ENCODE measurements at places on chromosomes 2 and 18.

GRCh38 chr18:13415736-13416135 is 197.2 kb downstream of the LDLRAD4 start:
- DNase-seq: no peak

- no peak for DNase-seq
Observed at GRCh38 chr18:79438898-79439627, 43.3 kb downstream of the NFATC1 start.

DNA sequence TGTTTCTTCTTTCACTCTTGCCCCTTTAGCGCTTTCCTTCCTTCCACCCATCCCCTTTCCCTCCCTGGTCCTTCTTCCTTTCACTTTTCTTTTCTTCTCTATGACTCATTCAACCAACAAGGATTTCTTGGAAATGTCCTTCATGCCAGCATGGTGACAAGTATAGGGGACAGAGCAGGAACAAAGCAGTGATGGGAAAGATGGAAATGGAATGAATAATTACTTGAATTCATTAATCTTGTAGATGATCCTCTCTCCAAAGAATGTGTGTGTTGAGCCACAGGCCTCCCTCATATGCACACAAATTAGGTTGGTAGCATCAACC is 1.5 kb downstream of the VAMP5 start:
- no peak for DNase-seq

DNA sequence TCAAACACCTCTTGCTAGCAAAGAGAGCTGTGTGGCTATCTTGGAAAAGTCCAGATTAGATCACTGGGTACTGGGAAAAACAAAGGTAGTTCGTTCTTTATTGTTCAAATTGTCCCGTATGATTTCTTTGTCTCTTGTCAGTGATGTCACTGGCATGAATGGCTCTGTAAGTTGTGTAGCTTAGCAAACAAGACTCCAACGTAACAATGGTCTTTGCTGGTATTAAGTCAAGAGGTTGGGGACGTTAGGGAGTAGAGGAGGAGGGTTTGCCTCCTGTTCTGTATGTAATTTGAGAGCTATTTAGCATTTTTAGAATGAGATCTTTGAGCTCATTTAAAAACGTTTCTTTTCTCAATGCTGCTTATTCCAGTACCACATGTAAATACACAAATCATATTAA is 216.5 kb upstream of the SP5 start:
- DNase-seq: no peak

DNA sequence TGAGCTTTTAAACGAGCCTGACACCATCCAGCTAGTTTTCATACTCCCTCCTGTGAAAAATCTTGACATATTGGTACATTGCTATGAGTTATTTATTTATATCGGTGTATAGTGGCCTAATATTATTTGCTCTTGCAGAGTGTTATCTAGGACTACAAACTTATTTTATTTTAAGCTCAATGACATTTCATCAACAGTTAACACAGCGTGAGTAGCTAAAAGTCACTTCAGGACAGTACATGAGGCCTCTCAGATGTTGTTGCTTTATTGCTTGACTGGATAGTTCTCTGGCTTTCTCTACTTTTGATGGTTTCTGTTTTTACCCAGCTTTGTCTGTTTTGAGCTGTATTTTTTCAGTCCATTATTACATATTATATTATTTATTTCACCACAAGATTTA is 172.9 kb upstream of the KLF7 start:
- DNase-seq: no peak

DNA sequence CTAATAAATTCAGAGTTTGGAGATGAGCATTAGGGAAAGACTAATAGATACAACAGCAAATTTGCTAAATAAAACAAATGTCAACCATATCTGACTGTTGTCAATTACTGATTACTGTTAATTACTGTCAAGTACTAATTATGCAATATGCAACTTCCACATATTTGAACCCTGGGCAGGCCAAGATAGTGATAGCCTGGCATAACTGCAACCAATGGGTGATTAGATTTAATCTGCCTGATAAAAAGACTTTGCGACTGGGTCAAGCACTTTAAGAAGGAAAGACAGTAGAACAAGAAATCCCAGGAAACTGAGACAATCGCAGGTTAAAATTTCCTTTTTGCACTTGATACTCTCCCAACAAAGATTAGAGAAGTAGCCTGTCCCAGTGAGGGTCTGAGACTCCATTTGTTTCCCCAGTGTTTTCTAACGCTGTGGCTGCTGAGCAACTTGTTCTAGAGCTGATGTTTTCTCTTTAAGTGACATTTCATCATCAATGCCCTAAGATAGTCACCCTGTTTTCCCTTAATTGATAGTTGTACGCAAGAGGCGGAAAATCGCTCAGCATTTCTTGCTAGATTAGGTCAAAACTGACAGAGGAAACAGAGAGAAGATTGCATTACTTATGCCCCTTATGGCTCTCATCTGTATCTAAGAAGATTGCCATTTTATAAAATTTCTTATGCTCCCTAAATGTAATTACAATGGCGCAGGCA is 17.8 kb downstream of the ARHGAP15 start:
- DNase-seq: no peak

DNA sequence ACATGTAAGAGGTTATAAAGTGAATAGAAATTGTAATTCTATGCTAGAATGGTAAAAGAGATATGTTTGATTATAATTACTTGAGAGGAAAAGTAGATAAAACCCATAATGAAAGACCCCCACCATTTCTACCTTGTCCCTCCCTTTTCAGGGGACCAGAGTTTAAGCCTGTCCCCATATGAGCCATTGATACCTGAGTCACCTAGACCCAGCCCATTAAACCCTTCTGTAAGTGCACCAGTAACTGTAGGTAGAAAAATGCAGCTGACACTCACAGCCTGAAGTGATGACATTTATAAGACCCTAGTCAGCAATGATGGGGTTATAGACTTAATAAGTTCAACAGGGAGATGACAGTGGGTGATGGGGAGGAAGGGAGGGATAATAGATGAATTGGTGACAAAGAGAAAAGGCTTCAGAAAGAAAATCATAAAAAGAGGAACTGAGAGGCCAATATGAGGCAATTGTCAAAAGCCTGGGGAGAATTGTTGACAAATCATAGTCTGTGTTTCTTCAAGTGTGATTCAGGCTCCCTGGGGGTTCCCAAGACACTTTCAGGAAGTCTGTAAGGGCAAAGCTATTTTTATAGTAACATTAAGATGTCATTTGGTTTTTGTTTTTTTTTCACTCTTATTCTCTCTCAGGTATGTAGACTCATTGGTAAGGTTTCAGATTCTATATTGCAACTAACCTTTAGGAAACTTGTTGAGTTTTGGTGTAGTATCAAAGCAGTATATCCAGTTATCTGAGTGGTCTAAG is 544.2 kb downstream of the SATB2 start:
- DNase-seq: no peak

- DNase-seq: no peak
Observed at GRCh38 chr2:29848566-29849310, 72.6 kb downstream of the ALK start.

- DNase-seq: no peak
Observed at GRCh38 chr2:84874381-84875212, 6.3 kb downstream of the TRABD2A start.

DNA sequence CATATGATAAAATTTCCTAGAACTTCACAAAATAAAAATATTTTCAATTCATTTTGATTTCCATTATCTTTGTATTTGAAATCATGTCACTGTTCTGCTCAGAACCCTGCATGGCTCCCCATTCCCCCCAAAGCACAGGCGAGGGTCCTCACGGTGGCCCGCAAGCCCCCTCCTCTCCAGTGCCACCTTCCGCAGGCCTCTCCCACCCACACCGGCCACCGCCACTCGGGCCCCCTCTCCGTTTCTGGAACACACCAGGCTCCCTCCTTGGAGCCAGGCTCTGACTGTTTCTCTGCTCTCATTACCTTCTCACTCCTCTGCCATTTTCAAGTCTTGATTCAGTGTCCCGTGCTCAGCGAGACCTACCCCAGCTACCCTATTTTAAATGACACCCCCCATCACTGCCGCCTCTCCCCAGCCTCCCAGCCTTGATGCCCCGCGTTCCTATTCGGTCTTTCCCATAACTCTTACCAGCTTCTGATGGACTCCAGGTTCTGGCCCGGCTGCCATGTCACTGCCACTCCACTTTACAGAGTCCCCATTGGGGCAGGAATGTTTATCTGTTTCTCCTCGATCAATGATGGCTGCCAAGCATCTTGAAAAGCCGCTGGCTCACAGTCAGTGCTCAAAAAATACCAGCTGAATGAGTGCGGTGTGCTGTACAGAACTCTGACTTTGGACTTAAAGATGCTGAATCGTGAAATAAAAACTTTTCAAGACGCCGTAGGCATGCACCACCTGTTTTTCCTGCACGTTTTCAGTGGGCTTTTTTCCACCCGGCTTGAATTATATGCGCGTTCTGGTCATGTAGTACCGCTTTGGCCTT is 201.0 kb downstream of the GBX2 start:
- DNase-seq: peak; percentile 50

GRCh38 chr2:134079373-134079772 is 174.5 kb upstream of the MGAT5 start:
- DNase-seq: no peak

GRCh38 chr2:75311993-75312392 is 112.7 kb upstream of the TACR1 start:
- DNase-seq: peak; percentile 82

DNA sequence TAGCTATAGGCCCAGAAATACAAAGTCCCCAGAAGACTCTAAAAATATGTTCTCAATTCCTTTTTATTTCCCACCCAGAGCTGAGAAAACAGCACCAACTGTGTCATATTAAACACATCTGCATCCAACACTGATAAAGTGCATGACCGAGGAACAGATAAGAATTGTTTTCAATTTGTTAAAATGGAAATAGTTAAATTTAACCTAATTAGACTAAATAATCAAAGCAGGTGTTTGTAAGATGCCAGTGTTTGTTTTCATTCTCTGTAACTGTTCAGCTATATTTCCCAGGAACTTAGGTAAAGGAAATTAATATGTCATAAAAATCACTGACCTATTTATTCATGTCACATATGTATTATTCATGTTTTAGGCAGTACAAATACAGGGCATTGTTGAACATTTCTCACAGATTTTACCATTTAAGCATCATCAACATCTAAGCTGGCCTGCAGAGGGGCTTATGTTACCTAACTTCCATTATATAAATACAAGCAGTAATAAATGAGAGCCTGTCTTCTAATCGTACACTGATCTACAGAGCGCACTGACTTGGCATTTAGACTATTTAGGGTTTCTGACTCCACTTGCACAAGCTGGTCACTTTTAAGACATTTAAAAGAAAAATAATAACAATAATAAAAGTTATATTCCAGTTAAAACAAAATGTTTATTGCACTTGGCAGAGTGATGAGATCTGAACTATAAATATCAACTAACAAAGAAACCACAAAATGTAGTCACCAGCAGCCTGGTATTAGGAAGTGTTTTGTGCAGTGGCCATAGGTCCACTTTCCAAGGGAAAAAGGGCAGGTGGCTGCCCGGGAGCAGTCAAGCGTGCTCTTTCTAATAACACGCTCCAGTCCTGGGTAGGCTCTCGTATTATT is 86.6 kb upstream of the ZFP36L2 start:
- DNase-seq: no peak

- DNase-seq: no peak
Observed at GRCh38 chr2:238726670-238727584, 121.0 kb upstream of the TWIST2 start.

GRCh38 chr2:38037757-38038621 is 38.0 kb downstream of the CYP1B1 start:
- DNase-seq: no peak

DNA sequence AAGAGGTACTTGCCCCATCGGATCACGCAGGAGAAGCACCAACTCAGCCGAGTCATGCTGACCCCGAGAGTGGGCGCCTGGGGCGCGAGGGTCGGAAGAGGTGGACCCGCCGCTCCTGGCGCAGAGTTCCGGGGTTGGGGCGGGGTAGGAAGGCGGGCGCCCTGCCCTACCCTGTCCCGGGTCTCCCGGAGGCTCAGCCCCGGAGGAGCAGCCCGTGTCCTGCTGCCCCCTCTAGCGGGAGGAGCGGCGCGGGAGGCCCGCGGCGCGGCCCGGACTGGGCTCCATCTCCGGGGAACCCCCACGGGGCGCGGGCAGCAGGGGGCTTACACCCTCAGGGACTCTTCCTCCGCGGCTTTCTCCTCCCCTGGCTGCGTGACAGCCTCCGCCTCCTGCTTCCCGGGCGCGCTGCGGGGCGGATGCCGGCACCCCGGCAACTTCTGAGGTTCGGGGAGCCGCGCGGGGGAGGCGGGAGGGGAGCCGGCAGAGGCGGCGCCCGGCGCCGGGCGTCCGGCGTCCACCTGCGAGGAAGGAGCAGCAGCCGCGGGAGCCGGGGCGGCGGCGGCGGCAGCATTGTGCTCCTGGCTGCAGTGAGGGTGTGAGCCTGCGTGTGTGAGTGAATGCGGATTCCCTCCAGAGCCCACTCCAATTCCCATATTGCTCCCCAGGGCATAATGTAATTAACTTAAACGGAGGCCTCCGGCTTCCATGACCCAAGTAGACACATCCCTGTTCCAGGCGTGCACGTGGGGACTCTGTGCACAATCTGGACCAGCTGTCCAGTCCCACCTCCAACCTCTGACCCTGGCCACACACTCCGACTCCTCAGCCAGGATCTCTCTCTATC is 7.6 kb upstream of the TNS1 start:
- DNase-seq: peak; percentile 85

GRCh38 chr2:129375632-129376425 is 603.6 kb upstream of the RAB6C start:
- DNase-seq: no peak

DNA sequence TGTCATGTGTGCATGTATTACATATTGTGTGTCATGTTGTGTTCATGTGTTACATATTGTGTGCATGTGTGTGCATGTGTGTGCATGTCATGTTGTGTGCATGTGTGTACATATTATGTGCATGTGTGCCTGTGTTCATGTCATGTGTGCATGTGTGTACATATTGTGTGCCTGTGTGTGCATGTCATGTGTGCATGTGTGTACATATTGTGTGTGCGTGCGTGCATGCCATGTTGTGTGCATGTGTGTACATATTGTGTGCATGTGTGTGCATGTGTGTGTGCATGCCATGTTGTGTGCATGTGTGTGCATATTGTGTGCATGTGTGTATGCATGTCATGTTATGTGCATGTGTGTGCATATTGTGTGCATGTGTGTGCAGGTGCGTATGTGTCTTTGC is 267.1 kb downstream of the EIPR1 start:
- no peak for DNase-seq

GRCh38 chr2:134273256-134273983 is 19.5 kb downstream of the MGAT5 start:
- DNase-seq: no peak

- no peak for DNase-seq
Observed at GRCh38 chr2:45750484-45750883, 99.0 kb downstream of the PRKCE start.

All from spleen (tissue), 13 donors.